ENCODE measurements at places on chromosomes 13 and 19. TPM values are rescaled to one million over a fixed set of nuclear protein-coding genes. Genes with fewer than 3 reads are reported as not detected.

The WDR87 gene
- not detected for total RNA-seq

The TNFSF13B gene
- total RNA-seq = 0.47 TPM

The SWSAP1 gene
- total RNA-seq = 2.1 TPM

The CRB3 gene
- not detected for total RNA-seq

The CEACAM21 gene
- total RNA-seq = not detected

The SOX1 gene
- total RNA-seq = 0.76 TPM

The FXYD1 gene
- not detected for total RNA-seq

The CATSPERD gene
- total RNA-seq = not detected

The FUT2 gene
- 0.22 TPM for total RNA-seq

The APOC1 gene
- 8.3 TPM for total RNA-seq

The KANK2 gene
- total RNA-seq = 23.0 TPM

The LILRB1 gene
- total RNA-seq = 0.22 TPM

The SHISA7 gene
- 3.2 TPM for total RNA-seq

The YJEFN3 gene
- 21.6 TPM for total RNA-seq

The ZNF723 gene
- total RNA-seq = not detected

The SPACA4 gene
- not detected for total RNA-seq

The LYPD3 gene
- total RNA-seq = 0.56 TPM

The PPFIA3 gene
- 104 TPM for total RNA-seq

The WDR88 gene
- not detected for total RNA-seq

The BEST2 gene
- not detected for total RNA-seq

The ADAMTSL5 gene
- total RNA-seq = 0.83 TPM

The SCN1B gene
- total RNA-seq = 12.0 TPM

The CYP4F2 gene
- not detected for total RNA-seq

The F10 gene
- total RNA-seq = 0.74 TPM

The MCF2L gene
- 83.0 TPM for total RNA-seq

The ERICH6B gene
- total RNA-seq = not detected

The ZNF888 gene
- 3.8 TPM for total RNA-seq

The NLRP7 gene
- not detected for total RNA-seq

The ATP8B3 gene
- 2.5 TPM for total RNA-seq

The KLK15 gene
- not detected for total RNA-seq

The CEACAM7 gene
- total RNA-seq = not detected

The C19orf73 gene
- total RNA-seq = 3.2 TPM

The ACER1 gene
- not detected for total RNA-seq

The MRPL54 gene
- 33.0 TPM for total RNA-seq

The IGFL1 gene
- total RNA-seq = not detected

The FCAR gene
- total RNA-seq = not detected

The GPR12 gene
- total RNA-seq = 2.5 TPM

The CCDC122 gene
- 5.3 TPM for total RNA-seq

The HSH2D gene
- not detected for total RNA-seq

The ZNF135 gene
- 16.6 TPM for total RNA-seq

The GPR4 gene
- total RNA-seq = not detected

The SIGLEC8 gene
- total RNA-seq = not detected

The MYBPC2 gene
- total RNA-seq = 0.61 TPM

The TMEM272 gene
- total RNA-seq = 0.59 TPM

The SELENOV gene
- 9.9 TPM for total RNA-seq

The ANGPTL4 gene
- total RNA-seq = 0.51 TPM

The TTC9B gene
- 19.5 TPM for total RNA-seq

The POSTN gene
- 0.34 TPM for total RNA-seq

The FBXL3 gene
- 27.1 TPM for total RNA-seq

The BABAM1 gene
- total RNA-seq = 85.7 TPM

The SLC7A9 gene
- total RNA-seq = 0.64 TPM

The HIF3A gene
- total RNA-seq = 4.4 TPM

The C5AR1 gene
- 1.4 TPM for total RNA-seq

The KRTDAP gene
- total RNA-seq = not detected

The SIGLEC6 gene
- not detected for total RNA-seq

The HIPK4 gene
- total RNA-seq = not detected

The CTXN1 gene
- 90.6 TPM for total RNA-seq

The SMIM44 gene
- total RNA-seq = not detected

All from glutamatergic neuron (in vitro differentiated cells).